ENCODE measurements at places on chromosomes 6 and 20.

GRCh38 chr6:25014369-25014768 lies 78.6 kb upstream of the RIPOR2 start:
- DNase-seq, result no peak

DNA sequence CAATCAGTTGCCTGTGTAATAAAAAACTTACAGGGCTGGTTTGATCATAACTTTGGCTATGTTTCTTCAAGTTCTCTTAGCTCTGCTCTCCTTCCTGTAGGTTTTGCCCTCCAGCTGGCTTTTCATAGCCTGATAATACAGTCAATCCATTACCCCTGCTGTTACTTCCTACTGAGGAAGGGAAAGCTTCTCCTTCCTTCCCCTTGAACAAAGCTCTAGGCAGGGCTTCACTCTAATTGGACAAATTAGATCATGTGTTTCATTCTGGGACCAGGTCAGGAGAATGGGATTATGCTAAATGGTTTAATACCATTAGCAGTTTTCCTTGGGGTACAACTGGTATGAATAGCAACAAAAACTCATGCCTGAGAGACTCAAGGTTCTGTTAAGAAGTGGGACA lies 106.8 kb upstream of the MCHR2 start:
- no peak for DNase-seq

- no peak for DNase-seq
These were observed 68.8 kb downstream of the CDS2 start for GRCh38 chr20:5195655-5196054.

DNA sequence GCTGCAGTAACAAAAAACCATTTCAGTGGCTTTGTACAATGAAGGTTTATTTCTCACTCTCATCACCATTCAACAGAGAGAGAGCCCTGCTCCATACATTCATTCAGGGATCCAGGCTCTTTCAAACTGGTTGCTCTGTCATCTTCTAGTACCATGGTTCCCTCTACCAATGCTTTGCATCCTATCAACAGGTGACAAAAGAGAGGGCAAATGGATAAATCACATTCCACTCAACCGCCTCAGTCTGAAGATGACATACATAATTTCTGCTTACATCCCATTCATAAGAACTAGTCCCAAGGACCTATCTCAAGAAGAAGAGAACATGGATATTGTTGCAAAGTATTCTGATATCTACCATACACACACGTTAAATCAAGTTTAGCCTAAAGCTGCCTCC lies 51.6 kb downstream of the IYD start:
- DNase-seq, result no peak

DNA sequence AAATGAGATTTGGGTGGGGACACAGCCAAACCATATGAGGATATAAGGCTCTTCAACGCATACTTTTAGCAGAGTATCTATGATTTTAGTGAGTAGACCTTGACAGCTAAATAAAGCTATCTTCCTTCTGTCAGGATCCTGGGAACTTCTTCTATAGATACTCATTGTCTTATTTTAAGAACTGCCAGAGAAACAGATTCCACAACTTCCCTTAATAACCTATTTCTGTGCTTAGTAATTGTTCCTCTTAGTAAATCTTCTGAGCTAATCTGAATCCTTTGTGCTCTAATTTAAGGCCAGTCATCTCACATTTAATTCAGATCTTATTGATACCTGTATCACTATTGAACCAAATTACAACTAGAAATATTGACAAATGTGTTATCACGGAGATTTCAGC lies 64.0 kb upstream of the CEP85L start:
- no peak for DNase-seq

DNA sequence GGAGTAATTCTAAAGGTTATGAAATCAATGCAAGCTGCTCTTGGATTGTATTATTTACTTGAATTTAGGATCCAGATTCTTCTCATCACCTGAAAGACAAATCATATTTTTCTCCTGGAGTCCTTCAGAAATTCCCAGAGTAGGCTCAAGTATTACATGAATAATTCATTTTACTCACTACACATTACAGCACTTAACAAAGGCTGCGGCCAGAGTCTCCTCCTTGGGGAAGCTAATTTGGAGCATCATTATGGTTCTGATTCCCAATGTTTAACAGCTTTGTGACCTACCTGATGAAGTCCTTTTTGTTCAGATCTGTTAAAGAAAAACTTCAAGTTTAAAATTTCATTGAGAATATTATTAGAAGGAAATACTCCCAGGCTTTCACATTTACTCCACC lies 28.7 kb downstream of the GRIK2 start:
- no peak for DNase-seq
